ENCODE measurements at places on chromosomes 13 and 19.

DNA sequence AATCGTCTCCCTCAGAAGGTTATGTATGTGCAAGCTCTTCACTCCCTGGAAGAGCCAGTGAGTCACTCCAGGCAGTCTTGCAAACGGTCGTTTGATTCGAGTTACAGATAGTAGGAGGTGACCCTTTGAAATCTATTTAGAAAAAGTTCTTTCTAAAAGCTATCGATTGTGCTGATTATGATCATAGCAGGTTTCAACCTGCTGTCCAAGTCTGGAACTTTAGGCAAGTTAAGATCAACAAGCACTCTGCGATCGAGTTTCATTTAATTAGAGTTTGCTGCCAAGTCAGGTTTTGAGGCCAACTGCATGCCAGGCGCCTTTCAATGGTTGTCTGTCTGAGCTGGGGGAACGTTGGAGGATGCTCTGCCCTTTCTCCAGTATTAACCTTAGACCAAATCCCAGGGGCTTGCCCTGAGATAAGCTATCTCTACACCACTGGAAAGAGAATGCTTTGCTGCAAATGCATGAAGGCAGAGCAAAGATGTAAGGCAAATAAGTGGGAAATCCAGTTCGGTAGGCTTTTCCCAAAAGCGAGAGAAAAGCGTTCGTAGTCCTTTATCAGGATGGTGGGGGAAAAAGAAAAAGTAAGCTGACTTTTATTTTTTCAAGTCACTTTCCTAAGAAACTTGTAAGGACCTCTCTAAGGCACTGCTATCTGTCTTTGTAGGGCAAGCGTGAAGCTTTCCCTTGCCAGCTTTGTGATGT, 287.5 kb downstream of the ATP8A2 start:
- DNase-seq: no peak

GRCh38 chr13:80584306-80584705, 243.4 kb upstream of the SPRY2 start:
- DNase-seq: no peak

DNA sequence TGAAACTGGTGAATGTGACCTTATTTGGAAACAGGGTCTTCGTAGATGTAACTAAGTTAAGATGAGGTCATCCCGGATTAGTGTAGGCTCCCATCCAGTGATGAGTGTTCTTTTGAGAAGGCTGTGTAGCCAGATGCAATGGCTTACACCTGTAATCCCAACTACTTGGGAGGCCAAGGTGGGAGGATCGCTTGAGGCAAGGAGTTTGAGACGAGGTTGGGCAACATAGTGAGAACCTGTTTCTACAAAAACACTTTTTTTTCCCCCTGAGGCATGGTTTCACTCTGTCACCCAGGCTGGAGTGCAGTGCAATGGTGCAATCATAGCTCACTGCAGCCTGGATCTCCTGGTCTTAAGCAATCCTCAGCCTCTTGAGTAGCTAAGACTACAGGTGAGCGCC, 36.4 kb downstream of the FBN3 start:
- no peak for DNase-seq

- DNase-seq: no peak
Observed at GRCh38 chr19:3492131-3492839, 8.2 kb downstream of the DOHH start.

- no peak for DNase-seq
Observed at GRCh38 chr13:109576331-109576813, 210.0 kb downstream of the IRS2 start.

GRCh38 chr13:37106642-37107041, 1.2 kb upstream of the CSNK1A1L start:
- no peak for DNase-seq

DNA sequence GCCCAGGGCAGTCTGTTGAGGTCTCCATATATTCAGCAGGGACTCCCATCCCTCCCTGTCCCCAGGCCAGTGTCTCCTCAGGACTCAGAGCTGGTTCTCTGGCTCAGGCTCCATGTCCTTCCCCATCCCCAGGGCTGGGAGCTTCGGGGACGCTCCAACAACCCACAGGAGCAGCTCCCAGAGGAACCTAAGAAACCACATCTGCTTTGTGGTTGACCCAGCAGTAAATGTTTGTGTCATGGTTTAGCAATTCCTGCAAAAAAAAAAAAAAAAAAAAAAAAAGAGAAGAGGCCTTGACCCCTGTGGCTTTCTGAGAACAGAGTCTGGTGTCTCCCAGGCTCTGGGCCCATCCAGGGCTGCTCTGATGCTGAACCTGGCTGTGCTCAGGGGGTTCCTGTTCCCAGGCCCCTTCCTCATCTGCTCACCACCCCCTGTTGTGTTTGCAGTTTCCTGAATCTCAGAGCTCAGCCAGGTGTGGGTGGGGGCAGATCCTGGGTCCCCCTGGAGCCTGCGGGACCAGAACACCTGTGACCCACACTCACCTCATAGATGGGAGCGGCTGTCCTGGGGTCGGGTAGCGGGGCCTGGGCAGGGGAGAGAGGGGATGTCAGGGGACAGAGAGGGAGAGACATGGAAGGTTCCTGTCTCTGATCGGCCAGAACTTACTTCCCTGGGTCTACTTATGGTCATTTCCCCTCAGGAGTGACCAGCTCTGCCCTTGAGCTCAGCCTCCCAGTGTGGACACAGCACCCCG, 25.2 kb upstream of the CEACAM1 start:
- no peak for DNase-seq

DNA sequence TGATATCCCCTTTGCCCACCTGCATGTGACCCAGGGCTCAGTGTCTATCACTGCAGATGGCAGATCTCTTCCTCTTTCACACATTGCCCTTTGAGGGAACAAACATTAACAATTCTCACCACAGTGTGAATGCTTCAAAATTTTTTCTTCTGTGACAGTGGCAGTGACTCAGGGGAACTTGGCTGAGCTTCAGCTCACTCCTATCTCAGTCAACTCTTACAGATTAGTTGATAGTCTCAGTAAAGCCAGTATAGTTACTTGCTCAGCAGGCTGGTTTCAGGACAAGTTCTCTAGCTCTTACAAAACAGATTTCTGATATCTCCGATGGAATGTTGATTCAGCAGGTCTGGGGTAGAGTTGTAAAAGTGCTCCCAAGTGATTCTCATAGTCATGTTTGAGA, 166.9 kb downstream of the DLEU7 start:
- no peak for DNase-seq

DNA sequence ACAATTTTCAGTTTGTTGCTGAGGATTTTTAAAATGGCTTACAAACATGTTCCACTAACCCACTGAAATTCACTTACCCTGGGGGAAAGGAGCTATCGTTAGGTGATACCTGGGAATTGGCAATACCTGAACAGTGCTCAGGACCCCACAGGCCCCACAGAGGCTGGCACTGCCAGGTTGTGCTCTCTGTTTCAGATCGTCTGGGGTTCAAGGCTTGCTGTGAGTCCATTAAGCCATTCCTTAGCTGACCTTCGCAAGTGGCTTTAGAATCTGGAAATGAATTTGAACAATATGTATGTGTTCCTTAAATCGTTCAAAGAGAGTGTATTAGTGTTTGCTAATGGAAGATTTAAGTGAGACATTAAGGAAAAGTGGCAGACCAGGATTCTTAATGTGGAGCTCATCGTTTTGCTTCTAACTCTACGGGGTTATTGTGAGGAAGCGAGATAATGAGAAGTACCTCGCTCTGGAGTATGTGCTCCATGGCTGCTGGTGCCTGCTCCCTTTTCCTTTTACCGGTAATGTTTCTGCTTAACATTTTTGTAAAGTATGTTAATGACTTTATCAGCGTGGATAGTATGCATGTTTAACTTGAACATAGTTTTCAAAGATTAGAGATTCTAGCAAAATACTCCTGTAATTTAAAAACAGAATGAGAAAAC, 13.6 kb downstream of the KLF5 start:
- no peak for DNase-seq
